Activated T-cell treated with anti-CD3 and anti-CD28 coated beads, Interleukin-2, amount 50 U/mL, for 72 hours (primary cell): ENCODE measurements at places on chromosomes 13 and 19. TPM values are rescaled to one million over a fixed set of nuclear protein-coding genes. Genes with fewer than 3 reads are reported as not detected.

The LILRB3 gene
- 1.2 TPM for total RNA-seq

The PRSS57 gene
- total RNA-seq: 0.22 TPM

The SERPINE3 gene
- total RNA-seq: not detected

The ZNF492 gene
- total RNA-seq: 0.93 TPM

The APOC1 gene
- total RNA-seq: not detected

The SPATA13 gene
- total RNA-seq: 68.6 TPM

The KANK2 gene
- 0.96 TPM for total RNA-seq

The ZNF835 gene
- total RNA-seq: 0.53 TPM

The ALOX5AP gene
- total RNA-seq: 72.3 TPM

The GRK1 gene
- 0.22 TPM for total RNA-seq

The CBY2 gene
- not detected for total RNA-seq

The CEACAM1 gene
- total RNA-seq: 4.0 TPM

The ZGLP1 gene
- total RNA-seq: 5.9 TPM

The S1PR4 gene
- total RNA-seq: 43.4 TPM

The WDR18 gene
- 59.6 TPM for total RNA-seq
